Body of pancreas (tissue), 4 donors: ENCODE measurements at places on chromosomes 4 and X. TPM values are rescaled to one million over a fixed set of nuclear protein-coding genes. Genes with fewer than 3 reads are reported as not detected.

Gene TCP11X2
- total RNA-seq = not detected

Gene WNK3
- total RNA-seq = 1.6 TPM

Gene KDR
- 12.9 TPM for total RNA-seq

Gene POU3F4
- not detected for total RNA-seq

Gene PTCHD1
- under 0.01 TPM for total RNA-seq

Gene BEND2
- total RNA-seq = under 0.01 TPM

Gene LEF1
- total RNA-seq = 5.6 TPM

Gene GRK4
- total RNA-seq = 6.5 TPM

Gene CFAP47
- not detected for total RNA-seq

Gene GABRB1
- not detected for total RNA-seq
